A172 (cell line): ENCODE measurements at places on chromosomes 2 and 18.

DNA sequence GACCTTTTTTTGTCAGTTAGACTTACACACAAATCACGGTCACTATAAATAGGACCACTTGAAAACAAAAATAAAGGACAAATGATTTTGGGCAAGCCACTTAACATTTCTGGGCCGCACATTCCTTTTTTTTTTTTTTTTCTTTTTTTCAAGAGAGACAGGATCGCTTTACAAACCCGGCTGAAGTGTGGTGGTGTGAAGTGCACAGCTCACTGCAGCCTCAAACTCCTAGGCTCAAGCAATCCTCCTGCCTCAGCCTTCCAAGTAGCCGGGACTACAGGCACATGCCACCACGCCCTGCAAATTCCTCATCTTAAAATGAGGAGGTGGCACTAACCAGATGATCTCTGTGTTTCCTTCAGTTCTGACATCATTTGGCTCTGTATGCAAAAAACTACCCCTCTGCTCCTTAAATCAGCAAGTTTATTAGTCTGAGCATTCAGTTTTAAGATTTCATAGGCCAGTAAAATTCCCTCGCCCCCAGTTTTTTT is 28.3 kb upstream of the MRO start:
- no peak for DNase-seq

DNA sequence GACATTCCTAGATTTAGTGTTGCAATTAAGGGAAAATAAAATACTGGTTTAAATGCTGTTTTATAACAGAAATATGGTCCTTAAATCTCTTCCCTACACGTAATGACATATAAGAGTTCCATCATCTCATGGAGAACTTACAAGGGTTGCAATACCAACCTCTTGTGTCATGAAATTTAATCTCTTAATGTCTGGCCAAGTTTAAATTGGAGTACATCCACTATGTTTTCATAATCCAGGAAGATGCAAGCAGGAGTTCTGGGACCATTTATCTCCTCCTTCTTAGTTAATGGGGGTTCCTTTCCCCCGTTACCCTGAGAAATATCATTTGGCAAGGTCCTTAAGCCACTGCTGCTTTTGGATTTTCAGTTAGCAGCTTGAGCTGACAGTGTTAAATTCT is 126.0 kb upstream of the ACVR2A start:
- DNase-seq, result no peak

GRCh38 chr2:71936076-71937030 is 211.3 kb downstream of the CYP26B1 start:
- DNase-seq, result no peak

DNA sequence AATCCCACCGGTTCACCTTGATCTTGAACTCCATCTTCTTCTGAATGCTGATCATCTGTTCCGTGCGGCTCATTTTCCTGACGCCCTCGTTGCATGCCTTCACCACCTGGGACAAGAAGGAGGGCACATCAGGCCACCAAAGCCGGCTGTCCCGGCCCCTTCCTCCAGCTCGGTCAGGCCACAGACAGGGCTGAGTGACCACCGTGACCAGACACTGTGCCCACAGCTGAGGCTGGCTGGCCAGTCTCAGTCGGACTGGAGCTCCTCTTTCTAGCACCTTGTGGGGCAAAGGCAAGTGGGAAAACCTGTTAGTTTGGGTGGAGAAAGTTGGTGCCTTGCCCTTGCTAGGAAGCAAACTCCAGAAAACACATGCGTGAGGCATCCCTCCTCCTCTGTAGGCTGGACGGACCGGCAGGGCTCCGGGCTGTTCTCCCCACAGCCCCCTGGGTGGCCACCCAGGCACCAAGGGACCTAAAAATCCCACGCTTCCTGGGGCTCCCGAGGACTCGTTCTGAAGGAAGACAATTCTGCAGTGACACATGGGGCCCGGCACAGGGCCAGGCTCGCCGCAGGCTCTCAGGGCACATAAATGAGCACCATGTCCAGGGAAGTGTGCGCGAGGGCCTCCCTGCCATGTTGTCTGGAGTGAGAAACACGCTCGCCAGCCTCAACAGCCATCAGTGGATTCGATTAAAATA is 15.3 kb downstream of the SNORC start:
- no peak for DNase-seq

DNA sequence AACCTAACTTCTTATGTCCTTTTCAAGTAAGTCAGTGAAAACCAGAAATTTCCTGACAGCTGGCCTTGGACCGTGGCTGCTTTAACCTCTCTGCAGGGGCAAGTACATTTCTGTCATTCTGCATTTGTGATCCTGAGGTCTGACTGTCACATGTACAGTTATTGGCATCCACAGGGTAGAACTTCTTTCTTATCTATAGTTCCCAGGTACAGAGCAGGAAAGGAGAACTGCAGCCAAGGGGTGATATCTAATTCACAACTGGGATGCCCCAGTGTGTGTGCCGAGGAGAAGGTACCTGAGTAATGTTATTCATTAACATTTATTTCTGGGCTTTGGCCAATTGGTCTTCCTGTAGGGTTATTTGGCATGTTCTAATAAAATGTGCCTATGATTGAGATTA is 468.9 kb downstream of the PARD3B start:
- no peak for DNase-seq

DNA sequence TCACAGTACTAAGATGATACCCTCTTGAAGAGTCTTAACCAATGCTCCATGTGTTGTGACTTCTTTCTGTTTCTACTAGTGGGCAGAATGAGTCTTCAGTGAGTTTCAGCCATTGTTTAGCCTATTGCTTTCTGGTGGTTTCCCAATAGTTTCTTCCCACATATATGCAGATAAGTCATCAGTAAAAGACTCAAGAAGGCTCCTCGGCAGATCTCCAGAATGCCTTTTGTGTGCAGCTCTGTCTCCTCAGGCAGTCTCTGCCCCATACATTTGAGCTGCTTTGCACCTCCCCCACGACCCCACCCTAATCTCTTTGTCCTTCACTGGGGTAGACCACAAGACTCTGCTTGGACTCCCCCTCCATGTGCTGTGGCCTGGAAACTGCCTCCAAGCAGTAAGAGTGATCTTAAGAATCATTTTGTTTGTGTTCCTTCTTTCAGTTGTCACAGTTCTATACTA is 71.6 kb upstream of the CHRNA1 start:
- DNase-seq, result peak; percentile 32

GRCh38 chr2:167249197-167249596 is 360.9 kb downstream of the XIRP2 start:
- no peak for DNase-seq

- DNase-seq, result no peak
These were observed 369.4 kb upstream of the GCFC2 start for GRCh38 chr2:76080154-76080553.

DNA sequence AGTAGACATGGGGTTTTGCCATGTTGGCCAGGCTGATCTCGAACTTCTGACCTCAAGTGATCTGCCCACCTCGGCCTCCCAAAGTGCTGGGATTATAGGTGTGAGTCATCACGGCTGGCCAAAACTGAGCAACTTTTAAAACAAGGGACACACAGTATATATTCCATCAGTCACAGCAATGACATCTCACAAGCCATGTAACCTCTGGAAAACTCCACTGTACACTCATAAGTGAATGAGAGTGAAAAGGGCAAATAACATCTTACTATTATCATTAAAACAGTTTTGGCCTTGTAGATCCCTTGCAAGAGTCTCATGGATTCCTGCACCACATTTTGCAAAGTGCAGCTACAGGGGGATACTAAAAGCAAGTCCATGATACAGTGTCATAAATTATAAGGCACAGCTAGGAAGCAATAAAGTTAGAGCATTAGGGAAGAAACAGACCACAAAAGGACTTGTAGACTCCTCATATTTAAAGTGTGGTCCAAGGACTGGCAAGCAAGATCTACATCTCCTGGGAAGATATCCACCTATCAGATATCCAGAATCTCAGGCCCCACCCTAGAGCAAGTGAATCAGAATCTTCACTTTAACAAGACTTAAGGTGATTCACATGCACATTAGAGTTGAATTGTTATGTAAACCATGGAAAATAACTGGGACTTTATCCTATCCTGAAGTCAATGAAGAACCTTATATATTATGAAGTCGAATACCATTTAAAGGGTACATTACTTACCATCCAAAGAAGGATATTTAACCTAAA is 5.7 kb downstream of the SMC6 start:
- peak; percentile 76 for DNase-seq

- DNase-seq, result no peak
These were observed 60.5 kb downstream of the NCAPH start for GRCh38 chr2:96396095-96396494.

DNA sequence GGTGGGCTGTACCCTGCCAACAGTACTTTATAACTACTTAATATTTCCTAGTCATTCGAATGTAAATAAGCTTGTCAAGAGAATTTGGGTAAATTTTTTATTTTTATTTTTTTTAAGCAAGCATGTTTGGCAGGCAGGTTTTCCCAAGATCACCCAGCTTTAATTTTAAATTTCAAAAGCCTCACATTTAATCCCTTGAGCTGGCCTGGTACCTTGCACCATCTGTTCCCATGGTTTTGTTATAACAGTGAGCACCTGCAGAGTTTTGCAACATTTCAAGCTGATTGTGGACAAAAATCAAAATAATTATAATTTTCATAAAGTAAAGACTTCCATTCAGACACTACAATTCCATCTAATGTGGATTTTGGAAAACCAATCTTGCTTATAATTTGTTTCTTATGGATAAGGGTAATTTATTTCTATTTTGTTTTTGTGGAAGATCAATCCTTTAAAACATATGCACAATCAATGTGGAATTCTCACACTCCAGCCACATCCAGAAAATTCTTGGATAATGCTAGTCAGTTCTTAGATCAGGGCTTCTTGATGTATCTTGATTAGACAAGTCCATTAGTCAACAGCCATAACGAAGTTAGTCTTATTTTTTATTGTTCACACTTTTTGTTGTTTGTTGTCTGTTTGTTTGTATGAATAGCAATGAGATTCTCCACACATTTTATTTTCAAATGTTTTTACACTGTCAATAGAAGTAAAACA is 689.3 kb downstream of the NR4A2 start:
- no peak for DNase-seq

DNA sequence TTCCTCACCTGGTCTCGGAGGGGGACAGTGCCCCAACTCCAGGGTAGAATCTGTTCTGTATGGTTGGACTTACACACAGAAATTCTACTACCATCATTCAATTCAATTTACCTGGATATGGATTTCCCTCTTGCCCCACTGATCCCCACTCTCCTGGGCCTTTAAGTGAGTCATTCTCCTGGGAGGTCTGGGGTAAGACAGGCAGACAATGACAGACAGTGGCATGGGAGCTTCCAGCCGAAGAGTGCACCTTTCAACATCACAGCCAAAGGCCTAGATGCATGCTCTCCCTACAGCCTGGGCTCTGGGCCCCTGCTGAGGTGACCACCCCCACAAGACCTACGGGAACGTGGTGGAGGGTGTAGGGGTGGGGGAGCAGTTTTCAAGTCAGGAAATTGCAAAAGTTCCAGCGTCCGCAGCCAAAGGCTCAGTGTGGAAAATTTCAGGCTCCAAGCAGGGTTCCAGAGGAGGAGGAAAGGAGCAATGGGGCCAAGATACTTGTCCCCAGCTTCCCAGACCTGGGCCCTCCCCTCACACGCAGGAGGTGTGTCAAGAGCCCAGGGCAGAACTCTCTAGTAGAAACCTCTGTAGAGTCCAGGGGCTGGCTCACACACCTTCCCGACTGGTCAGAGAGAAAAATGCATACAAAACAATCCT is 296.4 kb downstream of the CYP26B1 start:
- DNase-seq, result no peak

DNA sequence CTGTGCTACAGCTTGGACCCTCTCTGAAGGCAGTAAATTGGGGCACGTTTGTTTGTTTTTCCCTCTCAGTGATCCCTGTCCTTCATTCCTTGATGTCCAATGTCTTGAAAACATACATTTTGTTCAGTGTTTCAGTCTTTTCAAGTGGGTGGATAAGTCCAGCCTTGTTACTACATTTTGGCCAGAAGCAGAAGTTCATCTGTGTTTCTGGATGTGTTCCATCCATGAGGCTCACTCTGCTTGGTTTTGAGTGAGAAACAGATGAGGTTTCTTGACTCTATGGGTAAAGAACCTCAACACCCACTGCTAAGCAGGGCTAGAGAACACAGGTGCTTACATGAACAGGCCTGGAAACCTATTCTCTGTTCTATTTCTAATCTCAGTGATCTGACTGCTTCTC is 74.5 kb upstream of the RFX8 start:
- no peak for DNase-seq

DNA sequence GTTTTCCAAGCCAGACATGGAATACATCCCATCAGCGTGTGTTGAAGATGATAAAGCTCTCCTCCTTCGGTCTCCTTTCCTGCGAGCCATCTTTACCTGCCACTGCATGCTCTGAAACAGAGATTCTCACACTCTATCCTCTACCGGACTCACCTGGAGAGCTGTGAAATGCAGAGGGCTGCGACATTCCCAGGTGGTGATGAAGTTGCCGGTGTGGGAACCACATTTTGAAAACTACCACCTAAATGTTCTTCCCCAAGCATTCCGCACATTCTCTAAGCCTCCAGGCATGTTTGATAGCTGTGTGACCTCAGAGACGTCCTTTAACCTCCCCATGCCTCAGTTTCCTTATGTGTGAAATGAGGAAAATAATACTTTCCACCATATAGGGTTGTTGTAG is 226.2 kb upstream of the RAB6C start:
- DNase-seq, result no peak

GRCh38 chr2:233470011-233470687 is 96.4 kb downstream of the USP40 start:
- DNase-seq, result no peak

DNA sequence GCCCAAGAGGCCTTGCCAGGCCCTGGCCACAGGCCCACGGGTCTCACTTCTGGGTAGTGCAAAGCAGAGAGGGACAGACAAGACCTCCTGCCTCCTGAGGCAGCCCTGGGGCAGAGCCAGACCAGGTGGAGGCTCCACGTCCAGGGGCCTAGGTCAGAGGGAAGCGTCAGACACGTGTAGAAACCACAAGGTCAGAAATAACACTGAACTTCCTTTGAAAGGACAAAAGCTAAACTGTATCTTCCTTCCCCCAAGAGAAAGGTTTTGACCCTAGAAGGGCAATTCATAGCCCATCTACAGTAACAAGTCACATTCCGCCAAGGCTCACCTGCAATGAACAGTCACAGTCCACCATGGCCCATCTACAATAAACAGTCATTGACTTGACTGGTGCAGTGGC is 17.9 kb downstream of the SDC1 start:
- DNase-seq, result no peak

- peak; percentile 45 for DNase-seq
These were observed 82.7 kb downstream of the ORC4 start for GRCh38 chr2:147937744-147938349.

DNA sequence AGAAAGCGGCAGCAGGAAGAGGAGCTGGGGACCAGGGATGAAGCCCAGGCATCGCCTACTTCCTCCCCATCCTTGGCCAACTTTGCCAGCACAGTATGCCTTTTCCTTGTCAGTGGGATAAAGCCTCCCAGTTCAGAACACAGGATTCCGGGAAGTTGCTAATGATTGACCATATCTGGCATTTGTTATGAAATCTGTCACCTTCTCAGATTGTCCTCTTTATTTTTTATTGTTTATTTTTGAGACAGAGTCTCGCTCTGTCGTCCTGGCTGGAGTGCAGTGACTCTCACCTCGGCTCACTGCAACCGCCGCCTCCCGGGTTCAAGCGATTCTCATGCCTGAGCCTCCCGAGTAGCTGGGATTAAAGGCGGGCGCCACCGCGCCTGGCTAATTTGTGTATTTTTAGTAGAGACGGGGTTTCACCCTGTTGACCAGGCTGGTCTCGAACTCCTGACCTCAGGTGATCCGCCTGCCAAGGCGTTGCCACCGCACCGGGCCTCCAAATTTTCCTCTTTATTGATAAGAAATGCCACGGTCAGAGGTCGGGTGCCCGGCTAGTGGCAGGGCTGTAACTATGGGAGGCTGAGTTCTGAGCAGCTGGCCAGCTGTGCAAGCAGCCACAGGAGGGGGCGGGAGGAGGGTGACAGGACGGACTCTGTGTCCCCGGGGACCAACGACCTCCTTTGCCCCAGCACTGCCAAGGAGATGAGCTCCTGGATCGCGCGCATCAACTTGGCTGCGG is 24.4 kb downstream of the PSD4 start:
- no peak for DNase-seq
